ENCODE measurements at places on chromosomes 11 and 22.

DNA sequence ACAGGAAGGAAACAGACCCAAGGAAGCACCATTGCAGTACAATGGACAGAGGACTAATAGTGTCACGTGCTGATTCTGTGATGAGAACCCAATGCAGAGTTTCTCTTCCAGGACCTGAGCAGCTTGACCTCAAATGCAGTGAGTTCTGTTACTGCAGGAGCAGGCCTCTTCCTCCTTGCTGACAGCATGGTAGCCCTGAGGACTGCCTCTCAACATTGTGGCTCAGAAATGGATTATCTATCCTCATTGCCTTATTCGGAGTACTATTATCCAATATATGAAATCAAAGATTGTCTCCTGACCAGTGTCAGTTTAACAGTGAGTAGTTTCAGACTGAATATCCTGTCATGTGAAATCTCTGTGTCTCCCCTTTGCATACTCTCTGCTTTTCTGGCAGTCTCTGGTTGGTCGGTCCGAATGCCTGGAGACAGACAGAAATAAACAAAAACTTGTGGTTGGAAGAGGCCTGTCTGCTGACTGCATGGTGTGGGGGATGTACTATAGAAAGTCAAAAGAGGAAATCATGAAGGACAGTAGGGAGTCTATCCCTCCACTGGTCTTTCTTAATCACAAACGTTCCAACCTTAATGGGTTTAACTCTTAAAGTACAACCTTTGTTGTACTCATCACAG, 6.9 kb upstream of the MS4A14 start:
- no peak for DNase-seq

DNA sequence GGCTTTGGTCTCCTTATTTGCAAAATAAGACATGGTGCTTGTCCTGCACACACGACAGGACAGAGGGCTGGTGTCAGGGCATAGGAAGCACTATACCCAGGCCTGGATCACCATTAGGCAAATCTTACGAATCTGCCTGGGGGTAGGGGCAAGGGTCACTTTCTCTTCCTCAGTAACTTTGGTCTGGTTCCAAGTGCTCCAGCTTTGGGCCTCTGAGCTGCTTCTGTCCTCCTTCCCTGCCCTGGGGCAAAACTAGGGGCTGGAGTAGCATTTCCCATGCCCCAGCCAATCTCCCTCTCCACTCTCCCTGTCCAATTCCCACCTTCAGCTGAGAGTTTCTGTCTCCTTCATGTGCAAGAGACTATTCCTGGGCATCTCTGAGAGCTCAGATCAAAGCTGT, 123.7 kb upstream of the NECTIN1 start:
- no peak for DNase-seq

DNA sequence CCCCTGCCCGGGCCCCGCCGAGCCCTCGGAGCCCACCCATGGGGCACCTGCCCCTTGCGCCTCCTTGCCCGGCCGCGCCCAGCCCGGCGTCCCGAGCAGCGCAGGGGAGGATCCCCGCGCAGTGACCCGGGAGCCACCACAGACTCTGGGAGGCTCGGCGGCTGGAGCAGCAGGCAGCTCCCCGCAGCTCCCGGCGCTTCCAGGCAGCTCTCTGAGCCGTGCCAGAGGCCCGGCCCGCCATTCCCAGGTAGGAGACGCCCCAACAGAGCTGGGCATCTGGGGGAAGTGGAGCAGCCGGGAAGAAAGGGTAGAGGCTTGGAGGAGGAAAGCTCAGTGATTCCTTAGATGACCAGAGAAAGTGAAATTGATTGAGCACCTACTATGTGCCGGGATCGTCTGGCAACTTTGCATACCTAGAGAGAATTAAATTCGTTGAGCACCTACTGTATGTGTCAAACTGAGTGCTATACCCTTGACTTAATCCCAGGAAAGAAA, 670 bp downstream of the RASD2 start:
- no peak for DNase-seq

GRCh38 chr11:94533696-94534630, 9.8 kb upstream of the FUT4 start:
- no peak for DNase-seq

DNA sequence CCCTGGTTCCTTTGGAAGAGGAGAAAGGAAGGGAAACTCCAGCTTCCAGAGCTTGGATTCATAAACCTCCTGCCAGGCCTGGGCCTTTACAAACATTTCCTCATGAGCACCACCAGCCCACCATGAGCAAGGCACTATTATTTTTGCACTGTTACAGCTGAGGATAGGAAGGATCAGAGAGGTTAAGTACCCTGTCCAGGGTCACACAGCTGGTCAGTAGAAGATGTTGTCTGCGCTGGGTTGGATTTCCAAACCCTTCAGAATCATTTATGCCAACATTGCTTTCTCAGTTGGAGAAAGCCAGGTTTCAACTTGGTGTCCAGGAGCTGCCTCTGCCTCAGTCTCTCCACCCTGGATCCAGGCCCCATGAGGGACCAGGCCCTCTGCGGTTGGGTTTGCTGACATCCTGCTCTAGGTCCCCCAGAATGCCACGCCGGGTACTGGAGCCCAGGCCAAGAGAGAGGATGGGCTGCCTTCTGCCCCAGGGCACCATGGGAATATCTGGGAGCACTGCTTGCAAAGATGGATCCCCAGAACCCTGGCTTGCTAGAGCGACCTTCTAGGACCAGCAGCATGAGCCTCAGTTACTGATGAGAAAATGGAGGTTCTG, 29.7 kb upstream of the SHISAL1 start:
- no peak for DNase-seq

DNA sequence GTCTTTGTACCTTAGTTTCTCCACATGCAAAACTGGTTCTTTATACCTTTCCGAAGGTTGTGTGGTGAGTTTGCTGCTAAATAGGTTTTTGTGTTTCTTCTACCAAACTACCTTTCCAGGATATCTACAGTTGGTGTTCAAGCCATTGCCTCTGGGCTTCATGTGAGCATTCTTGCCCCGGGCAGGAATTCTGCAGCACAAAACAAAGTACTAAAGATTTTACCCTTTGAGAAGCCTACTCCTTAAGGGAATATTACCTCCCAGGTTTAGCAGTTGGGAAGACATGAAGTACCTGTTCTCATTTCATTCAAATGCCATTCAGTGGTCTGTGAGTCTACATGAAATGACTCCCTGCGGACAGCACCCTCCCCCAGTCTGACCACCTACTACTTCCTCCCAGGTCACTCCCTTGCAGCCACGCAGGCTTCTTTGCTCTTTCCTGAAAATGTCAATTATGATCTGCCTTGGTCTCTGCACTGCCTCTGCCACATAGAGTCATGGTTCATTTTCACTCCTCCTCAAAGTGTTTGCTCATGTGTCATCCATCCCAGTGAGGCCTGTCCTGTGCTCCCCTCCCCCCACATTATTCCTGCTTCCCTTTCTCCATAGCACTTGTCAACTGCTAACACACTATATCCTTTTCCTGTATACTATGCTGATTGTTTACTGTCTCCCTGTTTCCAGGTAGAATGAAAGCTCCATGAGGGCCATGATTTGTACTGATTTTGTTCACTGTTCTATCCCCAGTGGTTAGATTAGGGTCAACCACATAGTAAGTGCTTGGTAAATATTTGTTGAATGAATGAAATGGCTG, 36.9 kb downstream of the PACS1 start:
- no peak for DNase-seq

- DNase-seq, result no peak
Measured at GRCh38 chr11:61290905-61291690, 4.0 kb downstream of the VWCE start.

DNA sequence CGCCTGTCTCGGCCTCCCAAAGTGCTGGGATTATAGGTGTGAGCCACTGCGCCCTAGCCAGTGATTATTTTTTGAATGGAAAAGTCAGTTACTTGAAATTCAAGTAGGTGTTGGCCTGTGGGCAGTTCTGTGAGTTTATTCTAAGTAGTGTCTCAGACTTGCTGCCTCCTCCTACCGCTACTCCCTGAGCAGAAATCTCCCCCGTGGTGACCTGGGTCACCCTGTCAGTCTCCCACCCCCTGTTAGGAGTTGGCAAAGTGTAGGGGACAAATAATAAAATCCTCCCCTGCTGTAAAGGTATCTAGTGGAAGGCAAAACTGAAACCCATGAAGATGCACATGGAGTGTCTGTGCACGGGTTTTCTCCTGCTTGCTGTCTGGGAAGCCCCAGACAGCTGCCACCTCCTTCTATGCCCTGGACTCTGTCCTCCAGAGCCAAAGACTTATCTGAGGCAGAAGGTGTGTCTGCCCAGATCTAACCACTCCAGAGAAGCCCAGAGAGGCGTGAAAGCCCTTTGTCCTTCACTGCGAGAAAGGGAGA, 26.3 kb downstream of the SNAP29 start:
- DNase-seq, result no peak

GRCh38 chr11:36775130-36775529, 177.1 kb upstream of the RAG2 start:
- no peak for DNase-seq

- no peak for DNase-seq
Measured at GRCh38 chr11:59267196-59267595, 54.5 kb upstream of the MPEG1 start.

DNA sequence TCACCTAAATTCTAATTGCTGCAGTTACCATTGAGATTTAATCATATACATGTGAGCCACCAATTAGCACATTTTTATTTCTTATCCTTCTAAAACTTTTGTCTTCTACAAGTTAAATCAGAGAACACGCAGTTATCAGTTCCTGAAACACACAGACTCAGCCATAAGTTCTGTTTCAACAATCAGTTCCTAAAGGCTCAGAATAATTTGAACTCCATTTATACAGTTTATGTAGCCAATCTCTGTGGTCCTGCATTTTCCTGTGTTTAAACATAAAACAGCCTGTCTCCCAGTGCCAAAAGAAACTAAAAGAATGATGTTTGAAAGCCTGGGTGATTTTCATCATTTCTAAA, 2.9 kb downstream of the PLAAT3 start:
- DNase-seq, result no peak

DNA sequence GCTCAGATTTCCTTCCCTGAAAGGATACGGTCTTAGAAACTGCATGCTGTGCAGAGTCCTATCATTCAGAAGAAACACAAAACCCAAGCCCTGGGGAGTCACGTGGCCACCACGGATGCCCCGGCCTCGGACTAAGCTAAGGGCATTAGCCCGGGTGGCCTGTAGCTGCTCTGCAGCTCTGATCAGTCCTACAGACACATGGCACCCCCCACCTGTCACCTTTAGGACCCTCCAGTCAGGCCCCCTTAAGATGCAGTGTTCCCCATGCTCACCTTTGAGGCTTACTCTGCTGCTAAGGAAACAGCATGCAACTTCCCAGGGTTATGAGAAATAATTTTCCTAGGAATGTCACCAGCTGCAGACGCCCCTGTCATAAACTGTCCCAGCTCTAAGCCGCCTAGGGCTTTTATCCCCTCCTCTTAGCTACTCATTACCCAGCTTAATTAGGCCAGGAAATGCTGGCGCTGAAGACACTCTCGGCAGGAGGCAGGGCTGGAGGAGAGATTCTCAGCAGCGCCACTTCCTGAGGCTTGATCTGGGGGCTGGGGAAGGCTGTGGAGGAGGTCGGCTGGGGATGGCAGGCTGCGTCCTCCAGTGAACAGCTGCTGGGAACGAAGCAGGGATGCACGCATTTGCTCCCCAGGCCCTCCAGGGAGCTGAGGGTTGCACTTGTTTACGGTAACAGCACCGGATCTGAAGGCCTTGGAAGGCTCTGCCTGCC, 47.2 kb upstream of the ADA2 start:
- no peak for DNase-seq

- DNase-seq, result no peak
Measured at GRCh38 chr22:40070701-40071100, 75.9 kb downstream of the FAM83F start.

- DNase-seq, result no peak
Measured at GRCh38 chr11:45635907-45636306, 29.5 kb downstream of the CHST1 start.

GRCh38 chr11:104000798-104001197, 35.6 kb upstream of the DDI1 start:
- no peak for DNase-seq

DNA sequence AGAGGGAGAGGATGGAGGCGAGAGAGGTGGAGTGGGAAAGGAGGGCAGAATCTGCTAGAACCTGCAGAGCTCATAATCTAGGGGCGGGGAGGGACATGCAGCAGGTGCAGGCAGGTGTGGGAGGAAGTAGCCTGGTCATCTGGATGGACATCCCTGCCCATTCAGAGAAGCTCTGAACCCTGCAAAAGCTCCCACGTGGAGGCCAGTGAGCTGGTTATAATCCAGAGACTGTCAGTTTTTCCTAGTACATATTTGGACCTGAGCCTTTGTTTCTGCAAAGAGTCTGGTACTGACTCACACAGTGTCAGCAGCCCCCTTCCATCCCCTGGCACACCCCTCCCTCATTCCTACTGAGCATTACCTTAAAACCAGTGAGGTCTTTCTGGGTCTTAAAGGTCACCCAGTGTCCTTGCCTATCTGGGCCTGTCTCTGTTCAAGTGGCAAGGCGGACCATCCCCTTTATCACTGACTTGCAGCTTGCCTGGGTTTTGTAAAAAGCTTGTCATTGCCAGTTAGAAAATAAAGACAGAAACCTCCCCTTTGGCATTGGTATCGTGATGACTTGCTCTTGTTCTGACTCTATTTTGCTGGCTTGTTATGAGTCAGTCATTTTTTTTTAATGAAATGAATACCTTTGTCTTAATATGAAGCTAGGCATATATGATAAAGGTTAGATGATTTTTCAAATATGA, 26.1 kb downstream of the PTPRJ start:
- no peak for DNase-seq

GRCh38 chr11:128513915-128514681, 73.3 kb downstream of the ETS1 start:
- DNase-seq, result no peak

GRCh38 chr11:97158243-97158642, 768.4 kb downstream of the JRKL start:
- no peak for DNase-seq

DNA sequence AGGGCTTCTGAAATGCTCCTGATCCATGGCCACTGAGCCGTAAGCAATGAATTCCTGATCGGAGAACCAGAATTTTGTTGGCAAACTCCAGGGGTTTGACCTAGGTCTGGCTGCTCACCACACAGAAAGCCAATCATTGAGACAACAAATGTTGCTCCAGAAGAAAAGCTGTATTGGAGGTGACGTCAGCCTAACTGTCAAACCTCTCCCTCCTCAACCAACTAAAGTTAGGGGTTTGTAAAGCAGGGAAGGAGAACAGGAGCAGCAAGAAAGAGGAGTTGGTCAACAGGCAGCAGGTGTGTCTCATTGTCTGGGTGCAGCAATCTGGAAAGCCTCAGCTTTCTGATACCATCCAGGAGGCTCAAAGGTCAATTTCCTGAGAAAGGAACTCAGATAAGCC, 133.7 kb upstream of the SEZ6L start:
- no peak for DNase-seq

- DNase-seq, result peak; percentile 8
Measured at GRCh38 chr11:15197696-15198095, 83.0 kb downstream of the INSC start.

- no peak for DNase-seq
Measured at GRCh38 chr11:89490981-89491690, at the start of gene NOX4. Gene NOX4 (minus strand): TSS chr11:89491375. CDS start chr11:89491246, 129 bp downstream.

DNA sequence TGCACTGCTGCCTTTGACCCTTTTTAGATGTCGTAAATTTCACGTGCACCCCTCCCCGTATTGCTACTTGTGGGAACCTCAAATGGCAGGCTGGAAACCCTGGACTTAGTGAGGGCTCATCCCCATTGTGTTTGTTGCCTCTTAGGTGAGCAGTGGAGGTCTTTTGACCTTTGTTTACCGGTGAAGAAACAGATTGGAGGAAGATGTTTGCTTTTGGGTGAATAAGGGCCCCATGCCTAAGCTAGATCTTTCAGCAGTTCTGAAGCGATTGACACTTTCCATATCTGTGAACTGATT, 782 bp downstream of the SMARCB1 start:
- no peak for DNase-seq

GRCh38 chr11:73270016-73270854, 1.9 kb upstream of the P2RY6 start:
- no peak for DNase-seq

All from LNCaP clone FGC (cell line).